CD4-positive, alpha-beta T cell (primary cell): ENCODE measurements at places on chromosomes 1 and 21.

- DNase-seq: no peak
Measured at GRCh38 chr1:84272401-84272800, 29.1 kb upstream of the SAMD13 start.

GRCh38 chr1:44089371-44090048 lies 29.1 kb upstream of the KLF17 start:
- DNase-seq: no peak

DNA sequence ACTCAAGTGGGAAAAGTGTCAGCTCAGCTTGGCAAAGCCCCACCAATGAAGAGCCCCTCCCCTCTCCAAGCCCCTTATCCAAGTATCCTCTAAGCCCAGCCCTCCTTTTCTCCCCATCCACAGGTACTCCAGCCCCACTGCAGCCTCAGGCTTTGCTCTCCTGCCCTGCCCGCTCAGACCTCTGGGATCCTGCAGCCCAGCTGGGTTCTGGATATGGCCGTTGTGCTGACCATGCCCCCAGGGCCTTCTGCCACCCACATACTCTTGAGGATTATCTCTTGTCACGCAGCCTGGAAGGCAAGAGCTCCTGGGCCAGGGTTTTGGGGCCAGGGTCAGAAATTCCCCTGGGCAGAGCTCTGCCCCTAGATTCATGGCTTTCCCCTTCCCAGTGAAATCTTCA lies 4.7 kb downstream of the SHISA4 start:
- no peak for DNase-seq

DNA sequence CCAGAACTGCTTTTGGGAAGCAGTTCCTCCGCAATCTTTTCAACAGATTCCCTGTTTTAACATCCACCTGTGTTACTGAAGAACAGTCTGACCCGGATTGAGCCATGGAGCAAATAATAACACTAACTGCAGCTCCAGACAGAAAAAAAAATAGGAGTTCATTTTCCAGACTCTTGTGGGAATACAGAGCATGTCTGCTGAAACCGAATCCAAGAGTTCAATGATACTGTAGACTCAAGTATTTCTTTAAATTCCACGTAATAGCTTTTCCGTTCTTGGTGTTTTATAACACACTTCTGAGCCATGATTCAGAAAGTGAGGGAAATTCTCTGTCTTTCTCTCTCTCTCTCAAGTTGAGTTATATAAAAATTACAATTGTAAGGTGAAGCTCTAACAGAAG lies 60.6 kb downstream of the DDAH1 start:
- no peak for DNase-seq

DNA sequence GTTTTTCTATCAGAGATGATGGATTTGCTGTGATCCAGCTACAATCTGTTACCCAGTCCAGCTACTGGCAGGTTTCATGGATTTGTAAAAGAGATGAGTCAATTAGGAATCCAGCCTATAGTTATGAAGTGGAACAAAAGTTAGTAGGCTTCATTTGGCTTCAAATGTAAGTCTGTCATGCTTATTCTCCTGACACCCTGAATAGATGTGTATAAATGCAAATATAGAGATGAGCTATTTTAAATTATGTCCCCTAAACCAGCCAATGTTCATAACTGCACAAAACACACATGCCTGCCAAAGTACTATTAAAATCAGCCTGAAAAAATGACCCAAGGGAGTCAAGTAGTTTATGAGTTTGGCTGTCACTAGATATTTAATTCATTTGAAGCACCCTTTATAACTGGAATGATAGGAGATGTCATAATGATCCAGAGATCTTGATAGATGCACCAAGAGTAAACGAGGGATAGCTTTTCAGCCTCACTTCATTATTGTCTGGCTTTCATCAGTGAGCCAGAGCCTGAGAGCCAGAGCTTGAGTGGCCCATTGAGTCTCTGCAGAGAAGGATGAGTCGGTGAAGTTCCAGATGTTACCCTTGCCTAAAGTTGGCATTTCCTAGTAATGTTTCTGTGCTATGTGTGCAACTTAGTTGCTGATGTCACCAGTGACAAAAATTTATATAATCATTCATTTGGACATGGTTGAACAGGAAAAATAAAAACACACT lies 11.8 kb upstream of the NTMT2 start:
- no peak for DNase-seq

DNA sequence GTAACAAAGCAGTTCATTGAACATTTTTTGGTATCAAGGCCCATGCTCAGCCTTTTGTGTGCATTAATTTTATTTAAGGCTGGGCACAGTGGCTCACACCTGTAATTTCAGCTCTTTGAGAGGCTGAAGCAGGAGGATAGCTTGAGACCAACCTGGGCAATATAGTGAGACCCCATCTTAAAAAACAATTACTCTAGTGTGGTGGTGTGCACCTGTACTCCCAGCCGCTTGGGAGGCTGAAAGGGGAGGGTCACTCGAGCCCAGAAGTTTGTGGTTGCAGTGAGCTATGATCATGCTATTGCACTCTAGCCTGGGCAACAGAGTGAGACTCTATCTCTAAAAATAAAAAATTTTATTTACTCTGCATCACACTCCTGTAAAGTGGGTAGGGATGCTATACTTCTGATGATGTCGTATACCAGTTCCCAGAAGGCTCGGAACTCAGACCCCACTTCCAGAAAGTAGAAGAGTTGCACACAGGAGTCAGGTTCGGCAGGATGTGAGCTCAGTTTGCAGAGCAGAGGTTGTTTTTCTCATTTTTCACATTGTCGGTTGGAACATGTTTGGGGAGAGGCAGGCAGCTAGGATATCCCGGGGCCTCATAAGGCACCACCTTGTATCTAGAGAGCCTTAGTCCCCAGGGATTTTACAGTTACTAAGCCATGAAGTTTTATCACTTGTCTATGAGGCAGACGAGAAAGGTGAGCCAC lies 144.6 kb downstream of the GALNT2 start:
- DNase-seq: no peak

- DNase-seq: no peak
Measured at GRCh38 chr1:207401578-207401977, 52.5 kb upstream of the CR2 start.

DNA sequence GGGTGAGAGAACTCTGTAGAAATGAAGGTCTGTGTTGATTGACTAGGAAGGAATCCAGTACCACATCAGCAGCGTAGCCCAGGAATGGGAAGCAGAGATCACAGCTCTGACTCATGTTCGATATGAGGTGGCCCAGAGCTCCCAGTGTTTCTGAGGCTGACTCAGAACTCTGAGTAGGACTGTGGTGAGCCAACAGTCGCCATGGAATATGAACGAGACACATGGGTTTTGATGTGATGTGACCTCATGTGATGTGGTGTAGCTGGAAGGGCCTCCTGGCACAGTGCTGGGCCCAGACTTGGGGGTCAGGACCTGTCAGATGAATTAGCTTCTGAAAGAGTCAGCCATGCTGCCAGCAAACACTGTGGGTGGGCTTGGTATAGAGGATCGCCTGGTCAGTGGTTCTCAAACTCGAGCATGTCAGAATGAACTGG lies 237.0 kb downstream of the MRPL39 start:
- no peak for DNase-seq

DNA sequence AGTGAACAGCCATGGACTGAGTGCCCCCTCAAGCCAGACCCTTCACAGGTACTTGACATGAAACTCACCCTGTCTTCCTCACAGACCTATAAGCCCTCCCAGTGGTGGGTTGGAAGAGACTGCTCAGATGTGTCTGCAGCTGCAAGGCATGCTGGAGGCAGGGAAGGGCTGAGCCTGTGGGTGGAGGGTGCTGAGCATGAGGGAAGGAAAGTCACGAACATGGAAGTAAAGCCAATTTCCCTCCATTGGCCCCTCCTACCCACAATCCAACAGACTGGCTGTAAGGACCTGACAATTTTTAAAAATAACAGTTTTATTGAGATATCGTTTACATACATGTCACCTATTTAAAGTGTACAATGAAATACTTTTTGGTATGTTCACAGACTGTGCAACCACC lies 44.1 kb downstream of the RCSD1 start:
- DNase-seq: no peak

GRCh38 chr1:116417678-116418077 lies 44.6 kb downstream of the ATP1A1 start:
- no peak for DNase-seq

GRCh38 chr21:14768042-14768441 lies 221.9 kb upstream of the SAMSN1 start:
- no peak for DNase-seq

DNA sequence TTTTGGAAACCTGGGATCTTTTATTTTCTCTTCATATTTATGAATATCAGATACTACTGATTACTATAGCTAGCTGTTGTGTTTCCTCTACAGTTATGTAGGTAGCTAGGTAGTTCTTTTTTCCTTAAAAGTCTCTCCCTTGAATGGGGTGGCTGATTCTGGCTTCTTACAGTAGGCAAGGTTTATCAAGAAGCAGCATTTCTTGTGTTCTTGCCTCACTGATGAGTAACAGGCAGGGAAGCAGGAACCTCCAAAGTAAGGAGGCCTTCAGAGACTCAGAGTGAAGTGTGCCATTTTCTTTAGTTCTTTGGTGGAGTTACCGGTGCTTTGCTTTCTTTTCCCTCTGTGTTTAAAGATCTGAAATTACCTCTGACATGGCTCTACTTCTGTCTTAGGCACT lies 56.0 kb downstream of the ZMYM4 start:
- no peak for DNase-seq

- peak; percentile 39 for DNase-seq
Measured at GRCh38 chr1:156704930-156705320, 458 bp downstream of the CRABP2 start.

- no peak for DNase-seq
Measured at GRCh38 chr1:29668551-29669157, 432.3 kb downstream of the PTPRU start.

DNA sequence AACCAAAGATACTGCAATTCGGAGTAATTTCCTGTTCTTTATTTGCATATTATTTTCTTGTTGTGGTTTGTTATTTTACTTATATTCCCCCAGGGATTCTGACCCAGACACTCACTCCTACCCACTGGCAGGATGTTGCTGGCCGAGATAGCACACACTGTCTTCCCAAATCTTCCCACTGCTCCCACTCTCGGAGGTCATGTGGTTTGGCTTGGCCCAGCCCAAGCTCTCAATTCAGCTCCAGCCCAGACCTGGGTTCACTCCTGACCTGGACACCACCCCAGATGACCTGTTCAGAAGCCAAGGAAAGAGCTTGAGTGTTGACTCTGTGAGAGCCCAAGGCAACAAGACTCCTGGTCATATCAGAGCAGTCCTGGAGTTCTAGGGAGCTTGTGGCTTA lies 1.2 kb upstream of the FAM43B start:
- no peak for DNase-seq

DNA sequence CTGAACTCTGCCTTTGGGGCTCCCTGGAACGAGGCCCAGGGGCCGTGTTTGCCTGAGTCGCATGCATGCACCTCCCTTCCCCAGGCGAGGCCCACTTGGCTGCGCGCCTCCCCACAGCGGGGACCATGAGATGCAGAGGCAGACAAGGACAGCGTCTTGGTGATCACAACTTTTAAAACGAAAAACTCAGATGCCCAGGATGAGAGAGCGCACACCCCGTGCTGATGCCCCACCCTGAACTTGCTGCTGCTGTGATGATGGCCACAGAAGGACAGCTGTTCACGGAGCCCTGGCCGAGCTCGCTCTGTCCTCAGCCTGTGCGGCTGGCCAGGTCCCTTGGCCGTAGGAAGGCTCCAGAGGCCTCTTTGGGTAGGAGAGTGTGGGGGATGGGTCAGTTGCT lies 11.4 kb upstream of the PRMT2 start:
- no peak for DNase-seq

DNA sequence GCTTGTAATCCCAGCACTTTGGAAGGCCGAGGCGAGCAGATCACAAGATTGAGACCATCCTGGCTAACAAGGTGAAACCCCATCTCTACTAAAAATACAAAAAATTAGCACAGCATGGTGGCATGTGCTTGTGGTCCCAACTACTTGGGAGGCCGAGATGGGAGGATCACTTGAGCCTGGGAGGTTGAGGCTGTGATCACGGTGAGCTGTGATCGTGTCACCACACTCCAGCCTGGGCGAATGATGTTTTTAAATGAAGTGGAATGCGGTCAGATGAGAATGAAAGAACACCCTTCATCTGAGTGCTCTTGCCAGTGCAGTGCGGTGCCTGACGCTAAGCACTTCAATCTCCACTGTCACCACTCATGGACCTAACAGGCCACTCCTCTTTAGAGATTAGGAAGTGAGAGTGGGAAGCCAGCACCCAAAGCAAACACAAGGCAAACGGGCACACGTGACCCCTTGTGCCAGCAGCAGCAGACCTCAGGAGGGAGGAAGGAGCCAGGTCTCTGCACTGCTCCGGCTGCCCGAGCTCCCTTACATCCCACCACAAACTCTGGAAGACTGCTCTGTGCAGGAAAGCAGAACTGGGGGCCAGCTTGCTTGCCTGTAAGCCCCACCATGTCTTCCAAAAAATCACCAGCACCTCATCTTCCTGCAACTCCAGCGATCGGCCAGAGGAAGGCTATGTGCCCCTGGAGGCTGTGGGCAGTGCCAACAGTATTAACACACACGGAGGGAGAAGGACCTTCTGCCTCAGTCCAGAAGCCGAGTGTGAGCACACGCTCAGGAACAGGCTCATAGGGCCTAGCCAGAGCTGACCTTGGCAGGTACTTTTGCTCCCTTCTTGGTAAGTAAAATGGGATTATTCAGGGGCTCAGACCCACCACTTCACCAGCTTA lies 9.7 kb downstream of the CTNNBIP1 start:
- no peak for DNase-seq

GRCh38 chr1:225862581-225862950 lies 19.6 kb downstream of the TMEM63A start:
- no peak for DNase-seq

DNA sequence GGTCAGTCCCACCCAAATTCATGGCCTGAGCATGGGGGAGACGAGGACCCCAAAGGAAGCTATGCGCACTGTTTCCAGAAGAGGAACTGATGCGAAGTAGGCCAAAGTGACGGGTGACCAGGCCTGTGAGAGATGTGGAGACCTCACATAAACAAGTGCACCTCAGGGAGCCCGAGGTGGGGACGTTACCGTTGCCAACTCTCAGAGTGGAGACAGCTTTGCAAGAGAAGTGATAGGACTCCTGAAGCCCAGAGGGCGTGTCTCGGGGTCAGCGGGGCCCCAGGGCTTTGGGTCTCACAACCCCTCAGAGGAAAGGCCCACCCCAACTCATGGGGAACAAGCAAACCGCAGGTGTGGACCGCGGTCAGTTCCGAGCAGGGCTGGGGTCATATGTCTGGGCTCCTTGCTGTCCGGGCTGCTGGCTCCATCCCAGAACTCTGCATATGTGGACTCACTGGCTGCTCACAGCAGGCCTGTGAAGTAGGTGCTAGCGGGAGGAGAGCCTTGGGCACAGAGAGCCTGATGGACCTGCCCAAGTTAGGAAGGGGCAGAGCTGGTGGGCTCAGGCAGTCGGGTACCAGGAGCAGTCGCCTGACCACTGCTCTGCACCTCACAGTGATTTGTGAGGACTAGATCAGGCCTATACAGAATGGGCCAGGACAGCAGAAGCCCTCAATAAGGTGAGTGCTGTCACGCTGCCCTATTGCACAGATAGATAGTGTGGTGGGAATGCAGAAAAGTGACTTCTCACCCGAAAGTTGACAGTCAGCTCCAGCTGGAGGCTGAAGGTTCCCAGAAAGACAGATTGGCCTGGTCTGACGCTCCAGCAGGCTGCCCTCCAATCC lies 26.2 kb downstream of the STUM start:
- DNase-seq: no peak

GRCh38 chr21:37983336-37984095 lies 67.3 kb upstream of the KCNJ6 start:
- no peak for DNase-seq
